ENCODE measurements at places on chromosomes 6 and 20.

DNA sequence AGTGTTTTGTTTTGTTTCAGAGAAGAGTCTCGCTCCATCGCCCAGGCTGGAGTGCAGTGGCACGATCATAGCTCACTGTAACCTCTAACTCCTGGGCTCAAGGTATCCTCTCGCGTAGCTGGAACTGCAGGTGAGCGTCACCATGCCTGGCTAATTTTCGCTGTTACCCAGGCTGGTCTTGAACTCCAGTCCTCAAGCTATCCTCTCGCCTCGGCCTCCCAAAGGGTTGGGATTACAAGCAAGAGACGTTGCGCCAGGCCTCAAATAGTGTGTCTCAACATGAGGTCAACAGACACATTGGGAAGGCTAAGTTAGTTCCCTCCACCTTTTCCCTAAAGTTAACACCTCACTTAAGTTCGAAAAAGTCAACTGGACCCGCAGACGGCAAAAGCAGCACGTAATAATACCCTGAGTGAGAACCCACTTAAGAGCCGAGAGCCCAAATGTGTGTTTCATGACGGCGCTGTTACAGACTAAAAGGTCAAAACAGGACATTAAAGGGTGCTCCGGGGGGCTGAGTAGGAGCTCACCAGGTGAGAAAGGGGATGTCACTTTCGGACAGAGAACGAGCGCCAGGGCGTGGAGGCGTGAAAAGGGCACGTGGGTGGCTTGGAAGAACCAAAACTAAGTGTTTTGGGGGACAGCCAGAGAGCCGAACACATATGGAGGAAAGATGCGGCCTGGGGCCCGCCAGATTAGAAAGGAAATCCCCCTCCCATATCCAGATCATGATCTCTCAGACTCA is 499 bp downstream of the TTI1 start:
- no peak for DNase-seq

DNA sequence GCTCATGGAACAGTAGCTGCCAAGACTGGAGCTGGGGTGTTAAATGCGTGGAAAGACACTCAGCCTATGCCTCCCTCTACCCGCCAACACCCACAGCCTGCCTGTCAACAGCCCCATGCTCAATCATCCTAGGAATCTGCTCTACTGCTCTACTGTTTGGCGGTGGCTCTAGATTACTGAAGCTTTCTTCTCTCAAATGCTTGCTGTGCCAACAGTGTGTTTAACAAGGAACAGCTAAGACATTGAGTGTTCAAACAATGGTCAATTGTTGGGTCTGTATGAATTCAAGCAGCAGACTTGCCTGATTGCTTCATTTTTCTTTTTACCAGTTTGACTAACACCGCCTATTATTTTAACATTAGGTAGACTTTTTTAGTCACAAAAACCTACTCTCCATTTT is 258.6 kb downstream of the SOD2 start:
- no peak for DNase-seq

DNA sequence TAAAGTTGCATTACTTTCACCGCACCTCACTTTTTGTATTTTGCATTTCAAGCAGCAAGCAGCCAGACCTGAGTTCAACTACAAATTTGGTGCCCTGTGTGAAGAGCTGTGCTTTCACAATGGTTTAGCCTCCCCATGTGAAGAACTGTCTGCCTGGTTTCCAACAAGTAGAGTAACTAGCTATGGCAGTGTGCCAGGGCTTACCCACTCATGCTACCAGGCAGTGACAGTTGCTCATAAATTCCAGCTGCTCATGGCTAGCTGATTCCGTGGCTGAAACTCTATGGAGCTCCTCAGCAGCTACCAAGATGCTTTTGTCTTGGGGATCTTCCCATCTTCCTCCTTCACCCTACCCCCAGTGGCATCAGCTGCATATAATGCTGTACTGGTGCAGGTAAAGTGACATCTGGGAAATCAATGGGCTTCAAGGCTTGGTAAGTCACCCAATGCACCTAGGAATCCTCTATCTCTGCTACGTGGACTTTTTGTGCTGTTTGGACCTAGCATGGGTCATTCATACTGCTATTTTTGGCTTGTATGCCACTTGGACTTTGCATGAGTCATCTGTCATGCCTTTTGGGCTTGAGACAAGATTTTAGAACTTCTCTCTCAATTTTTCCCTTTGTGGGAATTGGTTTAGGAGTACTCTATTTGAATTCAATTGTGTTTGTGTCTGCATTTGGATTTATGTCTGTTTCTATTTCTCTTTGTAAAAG is 176.5 kb upstream of the GJE1 start:
- DNase-seq = peak; percentile 67

DNA sequence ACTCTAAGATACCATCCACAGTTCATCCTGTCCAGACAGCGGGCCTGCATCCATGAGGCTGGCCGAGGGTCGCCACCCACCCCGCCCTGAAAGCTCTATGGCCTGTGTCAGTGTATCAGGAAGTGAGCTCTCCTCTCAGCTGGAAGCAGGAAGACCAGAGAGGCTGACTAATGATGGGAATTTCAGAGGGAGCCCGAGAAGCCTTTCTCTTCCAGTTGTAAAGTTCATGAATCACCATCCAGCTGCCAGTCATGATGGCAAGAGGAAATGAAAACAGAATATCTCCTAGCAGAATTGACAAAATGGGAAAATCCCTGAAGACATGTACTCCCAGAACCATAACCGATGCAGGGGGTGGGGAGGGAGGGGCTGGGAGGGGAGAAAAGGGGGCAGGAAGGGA is 109.6 kb upstream of the RPS6KA2 start:
- peak; percentile 47 for DNase-seq

GRCh38 chr20:24999568-24999967 is 7.0 kb upstream of the APMAP start:
- DNase-seq = no peak

DNA sequence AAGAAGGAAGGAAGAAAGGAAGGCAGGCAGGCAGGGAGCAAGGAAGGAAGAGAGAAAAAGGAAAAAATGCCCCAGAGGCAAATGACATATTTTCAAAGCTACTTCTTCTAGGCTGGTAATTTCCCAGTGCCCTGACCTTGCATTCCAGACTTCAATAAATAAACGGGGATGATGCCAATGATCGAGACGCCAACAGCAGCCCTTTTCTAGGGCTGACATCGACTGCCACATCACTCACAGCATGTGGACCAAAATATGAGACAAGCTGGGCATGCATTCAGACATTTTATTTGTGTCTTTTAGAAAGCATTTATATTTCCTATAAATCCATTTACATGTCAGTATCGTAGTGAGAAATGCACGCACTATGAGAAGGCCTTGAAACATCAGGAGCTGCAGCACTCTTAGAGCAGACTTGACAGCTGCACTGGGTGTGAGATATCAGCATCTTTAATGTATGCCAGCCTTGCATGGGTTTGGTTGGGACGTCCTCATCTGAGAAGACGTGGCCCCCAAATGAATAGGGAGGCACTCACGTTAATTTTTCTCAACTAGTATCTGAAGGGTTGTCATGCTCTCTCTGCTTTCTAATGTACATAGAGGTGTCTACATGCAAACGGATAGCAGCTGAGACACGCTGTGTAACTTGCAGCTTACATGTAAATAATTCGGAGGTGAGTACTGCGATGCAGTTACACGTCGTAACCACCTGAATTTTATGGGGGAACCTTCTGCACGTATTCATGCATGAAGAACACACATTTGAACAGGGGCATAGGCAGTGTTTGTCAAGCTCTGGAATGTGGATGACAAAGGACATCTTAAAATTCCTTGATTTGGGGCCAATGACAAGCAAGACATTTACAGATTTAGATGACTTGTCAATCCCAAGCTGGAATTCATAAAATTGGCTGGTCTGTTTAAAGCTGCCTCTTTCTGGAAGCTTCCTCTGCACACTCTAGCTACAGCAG is 149.1 kb upstream of the AGPAT4 start:
- DNase-seq = peak; percentile 77

DNA sequence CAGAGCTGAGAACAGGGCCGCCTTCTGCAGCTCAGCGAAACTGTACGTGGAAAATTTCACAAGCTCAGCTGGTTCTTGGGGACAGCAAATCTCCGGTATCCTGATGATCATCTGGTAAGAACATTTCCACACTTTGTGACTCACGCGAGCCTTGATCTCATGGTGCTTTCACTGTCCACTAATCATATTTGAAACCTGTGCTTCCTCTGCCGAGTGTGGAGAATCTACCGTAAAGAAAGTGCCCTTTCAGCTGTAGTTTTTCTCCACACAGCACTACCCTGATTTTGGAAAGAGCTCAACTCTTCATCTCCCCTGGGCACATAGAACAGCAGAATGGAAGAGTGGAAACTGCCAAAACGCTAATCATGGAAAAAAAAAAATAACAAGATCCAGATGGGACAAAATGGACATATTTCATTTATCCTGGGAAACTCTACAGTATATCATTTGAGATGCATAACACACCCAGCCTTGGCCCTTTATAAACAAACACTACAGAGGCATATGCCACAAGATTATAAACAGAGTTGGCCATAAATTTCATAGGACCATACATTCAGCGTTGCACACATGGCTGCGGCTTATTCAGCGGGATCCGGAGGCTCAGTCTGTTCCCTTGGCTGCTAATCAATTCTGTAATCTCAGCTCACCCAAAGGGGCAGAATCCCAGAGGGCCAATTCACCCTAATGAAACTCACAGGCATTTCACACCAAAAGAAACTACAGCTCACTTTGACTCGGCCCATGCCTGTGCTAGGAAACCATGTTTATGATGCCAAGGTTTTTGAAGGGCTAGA is 434.5 kb downstream of the HDGFL1 start:
- peak; percentile 72 for DNase-seq

GRCh38 chr6:46246727-46247126 is 75.9 kb upstream of the ENPP5 start:
- no peak for DNase-seq

GRCh38 chr6:14476793-14477531 is 359.4 kb downstream of the CD83 start:
- DNase-seq = peak; percentile 53

DNA sequence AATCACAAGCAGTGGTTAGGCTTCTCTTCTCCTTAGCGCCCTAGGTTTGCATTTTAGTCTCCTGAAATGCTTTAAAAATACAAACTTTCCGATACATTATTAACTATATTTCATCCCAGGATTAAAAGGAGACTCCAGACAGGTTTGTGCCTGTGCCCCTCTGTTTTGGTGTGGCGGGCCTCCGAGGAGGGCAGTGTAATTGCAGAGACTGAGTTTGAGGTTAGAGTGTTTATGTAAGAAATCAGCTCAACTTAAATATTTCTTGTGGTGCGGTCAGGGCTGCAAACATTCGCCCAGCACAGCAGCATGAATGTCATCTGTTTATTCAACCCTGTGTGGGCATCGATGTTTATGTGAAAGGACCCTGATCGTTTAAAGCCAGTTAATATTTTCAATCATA is 130.4 kb upstream of the AKAP12 start:
- no peak for DNase-seq

GRCh38 chr20:35772563-35773058 is 796 bp downstream of the PHF20 start:
- no peak for DNase-seq

GRCh38 chr20:35680452-35681183 is 15.9 kb upstream of the CPNE1 start:
- no peak for DNase-seq

DNA sequence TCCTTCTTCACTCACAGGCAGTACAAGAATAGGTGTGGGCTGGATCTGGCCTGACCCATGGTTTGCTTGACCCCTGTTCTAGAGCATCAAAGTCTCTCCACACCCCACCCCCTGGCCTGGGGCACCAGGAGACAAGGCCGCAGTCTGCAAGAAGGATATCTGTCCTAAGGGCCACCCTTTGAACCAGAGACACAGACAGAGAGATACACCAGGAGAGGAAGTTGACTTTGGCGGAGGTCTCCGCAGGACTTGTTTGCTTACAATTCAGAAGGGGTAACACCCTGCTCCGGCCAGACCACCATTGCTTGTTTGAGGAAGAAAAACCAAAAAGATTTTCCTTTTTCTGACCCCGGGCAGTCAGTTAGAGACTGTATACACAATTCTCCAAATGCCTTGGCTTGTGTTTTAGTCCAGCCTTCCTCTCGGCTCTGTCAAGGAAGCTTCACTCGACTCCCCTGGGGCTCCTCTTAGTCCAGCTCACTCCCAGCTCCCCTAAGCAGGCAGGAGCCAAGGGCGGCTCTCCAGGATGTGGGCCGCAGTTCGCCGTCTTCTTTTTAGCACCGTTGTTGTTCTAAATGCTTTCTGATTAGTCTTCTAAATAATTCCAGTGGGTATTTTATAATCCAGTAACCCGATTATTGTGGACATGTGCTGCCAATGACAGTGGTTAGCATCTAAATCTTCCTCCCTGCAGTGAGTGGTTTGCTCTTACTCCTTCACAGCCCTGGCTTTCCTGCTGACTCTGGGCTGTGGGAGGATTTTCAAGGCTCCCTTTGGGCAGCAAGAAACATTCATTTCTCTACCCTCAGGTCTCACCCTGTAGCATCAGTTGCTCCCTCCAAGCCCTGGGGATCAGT is 58.6 kb upstream of the MRPS10 start:
- no peak for DNase-seq

DNA sequence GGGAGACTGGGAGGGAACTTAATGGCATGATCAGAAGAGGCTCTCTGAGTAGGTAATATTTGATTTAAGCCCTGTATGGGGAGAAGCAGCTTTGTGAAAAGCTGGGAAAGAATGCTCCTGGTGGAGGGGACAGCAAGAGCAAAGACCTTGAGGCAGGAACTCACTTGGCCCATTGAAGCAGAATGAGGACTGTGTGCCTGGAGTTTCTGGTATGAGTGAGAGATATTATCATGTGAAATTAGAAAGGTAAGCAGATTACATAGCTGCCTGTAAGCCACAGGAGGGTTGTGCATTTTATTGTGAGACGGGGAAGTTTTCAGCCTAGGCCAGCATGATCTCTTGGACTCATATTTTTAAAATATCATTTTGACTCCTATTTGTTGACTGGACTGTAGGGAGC is 502.1 kb downstream of the DHX35 start:
- DNase-seq = no peak

GRCh38 chr6:162270966-162271365 is 456.6 kb downstream of the PRKN start:
- DNase-seq = no peak

GRCh38 chr6:45822873-45823272 is 192.8 kb downstream of the CLIC5 start:
- no peak for DNase-seq

GRCh38 chr6:169227116-169227515 is 26.5 kb downstream of the THBS2 start:
- DNase-seq = no peak

DNA sequence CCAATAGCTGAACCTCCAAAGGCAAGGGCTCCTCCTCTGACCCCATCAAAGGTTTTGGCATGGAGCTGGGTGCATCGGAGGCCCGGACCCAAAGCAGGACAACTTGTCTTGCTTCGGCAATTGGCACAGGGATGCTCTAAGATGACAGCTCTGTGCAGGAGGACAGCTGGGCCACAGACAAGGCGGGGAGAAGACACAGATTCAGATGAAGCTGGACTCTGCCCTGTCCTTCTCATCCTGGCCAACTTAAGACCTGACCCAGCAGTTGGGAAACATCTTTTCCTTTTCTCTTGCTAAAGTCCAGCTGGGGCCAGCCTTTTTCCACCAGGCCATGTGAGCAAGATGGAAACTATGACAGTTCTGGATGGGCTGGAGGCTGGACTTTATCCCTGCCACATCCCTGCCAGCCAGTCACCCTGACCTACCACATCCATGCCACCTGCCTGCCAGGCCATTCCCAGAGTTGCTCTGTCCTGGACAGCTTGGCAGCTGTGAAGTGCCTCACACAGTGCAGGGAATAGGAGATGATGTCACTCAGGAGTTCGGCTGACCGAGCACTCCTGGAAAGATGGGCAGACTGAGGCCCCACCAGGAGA is 12.7 kb upstream of the PSMF1 start:
- no peak for DNase-seq

- peak; percentile 46 for DNase-seq
These were observed 2.2 kb downstream of the ZNFX1 start for GRCh38 chr20:49275636-49276035.

GRCh38 chr6:120876424-120876823 is 457.9 kb downstream of the TBC1D32 start:
- no peak for DNase-seq
